Activated CD4-positive, alpha-beta T cell treated with anti-CD3 and anti-CD28 coated beads, Interleukin-2, amount 50 U/mL, for 4 hours (primary cell): ENCODE measurements at places on chromosomes 11 and 22.

DNA sequence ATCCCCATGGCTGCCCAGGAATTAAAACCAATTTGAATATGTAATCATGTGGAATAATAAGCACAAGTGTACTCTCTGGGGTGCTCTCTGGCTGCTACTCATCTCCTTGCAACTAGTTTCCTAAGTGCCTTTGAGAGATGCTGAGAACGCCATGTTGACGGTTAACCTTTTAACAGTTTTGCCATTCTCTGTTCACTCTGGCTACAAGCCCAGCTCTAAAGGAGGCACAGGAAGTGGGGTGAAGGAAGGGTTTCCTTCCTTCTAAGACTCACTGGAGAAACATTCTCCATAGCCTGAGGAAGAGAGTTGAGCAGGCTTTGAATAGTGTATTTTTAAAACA, 122.0 kb upstream of the ZC3H12C start:
- DNase-seq, result no peak

GRCh38 chr22:43909708-43910107, 13.9 kb upstream of the PNPLA3 start:
- no peak for DNase-seq

- no peak for DNase-seq
Observed at GRCh38 chr11:118274186-118274585, 10.1 kb upstream of the MPZL2 start.

DNA sequence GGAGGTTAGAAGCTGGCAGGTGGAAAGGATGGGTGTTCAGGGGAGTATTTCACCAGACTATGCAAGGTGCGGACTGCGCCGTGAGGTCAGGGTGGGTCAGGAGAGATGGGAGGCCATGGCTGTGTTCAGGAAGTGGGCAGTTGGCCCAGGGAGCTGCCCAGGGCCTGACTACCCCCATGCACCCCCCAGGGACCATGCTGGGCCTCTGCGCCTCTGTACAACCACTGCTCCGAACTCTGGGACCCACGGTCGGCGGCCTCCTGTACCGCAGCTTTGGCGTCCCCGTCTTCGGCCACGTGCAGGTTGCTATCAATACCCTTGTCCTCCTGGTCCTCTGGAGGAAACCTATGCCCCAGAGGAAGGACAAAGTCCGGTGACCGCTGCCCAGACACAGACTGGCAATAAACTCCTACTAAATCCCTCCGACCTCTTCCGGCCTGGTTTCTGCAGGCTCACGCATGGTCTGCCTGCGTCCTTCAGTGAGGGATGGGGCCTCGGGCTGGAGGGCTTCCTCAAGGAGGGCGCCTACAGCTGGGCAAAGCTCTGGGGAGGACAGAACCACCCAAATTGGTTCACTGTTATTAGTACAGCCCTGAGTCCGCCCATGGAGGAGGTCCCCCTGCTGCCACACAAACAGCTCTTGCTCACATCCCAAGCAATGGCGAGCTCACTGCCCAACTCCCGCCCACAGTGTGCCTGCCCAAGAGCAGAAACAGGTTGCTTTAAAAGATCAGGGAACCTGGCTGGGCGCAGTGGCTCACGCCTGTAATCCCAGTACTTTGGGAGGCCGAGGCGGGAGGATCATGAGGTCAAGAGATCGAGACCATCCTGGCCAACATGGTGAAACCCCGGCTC, 4.2 kb downstream of the PHLDA2 start:
- DNase-seq, result no peak

- no peak for DNase-seq
Observed at GRCh38 chr11:48011798-48012391, 31.5 kb downstream of the PTPRJ start.

GRCh38 chr11:120467627-120468026, 43.9 kb upstream of the GRIK4 start:
- no peak for DNase-seq

DNA sequence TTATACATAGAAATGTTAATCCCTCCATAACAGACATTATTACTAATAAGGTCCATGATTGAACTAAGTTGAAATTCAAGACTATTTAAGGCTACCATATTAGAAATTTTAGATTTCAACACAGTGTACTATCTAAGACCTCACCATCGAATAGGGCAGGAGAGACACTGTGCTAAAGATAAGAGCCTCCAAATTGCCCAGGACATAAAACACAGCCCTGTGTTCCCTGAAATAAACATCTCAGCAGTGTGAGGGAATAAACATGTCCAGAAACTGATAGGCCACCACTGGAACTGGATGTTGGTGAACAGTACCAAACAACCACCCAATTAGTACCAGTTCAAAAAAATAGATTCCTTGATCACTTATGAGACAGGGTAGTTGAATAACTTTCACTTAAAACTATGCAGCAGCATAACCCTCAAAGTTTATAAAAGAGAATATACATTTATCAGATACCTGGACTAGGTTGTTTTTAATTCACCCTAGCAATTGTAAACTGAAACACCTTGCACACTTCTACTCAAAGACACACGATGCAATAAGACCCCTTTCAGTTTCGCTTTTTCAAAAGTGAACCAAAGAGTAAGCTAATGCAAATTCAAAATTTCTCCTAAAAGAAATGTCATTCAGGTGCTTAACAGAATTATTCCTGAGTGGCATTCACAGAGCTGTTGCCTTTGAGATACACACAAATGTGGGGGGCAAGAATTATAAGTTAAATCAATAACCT, 34.3 kb downstream of the USP28 start:
- no peak for DNase-seq

DNA sequence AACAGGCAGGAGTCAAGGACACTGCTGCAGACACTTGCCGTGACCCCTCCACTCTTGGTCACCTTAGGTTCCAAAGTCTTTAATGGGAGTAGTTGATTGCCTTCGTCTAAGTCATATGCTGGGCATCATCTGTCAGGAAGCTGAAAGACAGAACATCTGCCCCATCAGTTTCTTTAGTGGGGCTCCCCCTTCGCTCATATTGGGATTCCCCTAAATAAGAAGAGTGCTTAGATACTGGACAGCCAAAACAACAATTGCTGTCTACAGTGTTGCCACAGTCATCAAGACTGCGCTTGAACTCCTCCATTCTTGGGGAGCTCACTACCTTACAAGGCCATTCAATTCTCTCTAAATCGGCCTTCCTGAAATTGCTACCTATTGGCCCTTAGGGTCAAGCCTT, 58.5 kb downstream of the UBASH3B start:
- DNase-seq, result no peak

- no peak for DNase-seq
Observed at GRCh38 chr11:34789196-34789834, 126.9 kb downstream of the APIP start.

GRCh38 chr22:28585324-28585723, 94.3 kb downstream of the TTC28 start:
- DNase-seq, result no peak

DNA sequence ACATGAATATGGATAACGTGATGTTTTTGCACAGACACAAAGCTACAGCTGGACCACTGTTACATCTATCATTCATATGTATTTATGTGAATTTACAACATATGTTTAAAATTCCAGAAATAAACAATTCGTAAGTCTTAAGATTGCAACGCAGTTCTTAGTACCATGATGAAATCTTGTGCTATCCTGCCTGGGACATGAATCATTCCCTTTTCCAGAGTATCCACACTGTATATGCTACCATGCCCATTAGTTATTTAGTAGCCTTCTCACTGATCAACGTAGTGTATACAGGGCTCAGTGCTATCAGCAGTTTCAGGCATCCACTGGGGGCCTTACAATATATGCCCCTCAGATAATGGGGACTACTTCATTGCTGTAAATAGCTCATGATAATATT, 4.3 kb downstream of the ATL3 start:
- no peak for DNase-seq

GRCh38 chr11:67418476-67419281, 3.2 kb downstream of the CARNS1 start:
- DNase-seq, result no peak

DNA sequence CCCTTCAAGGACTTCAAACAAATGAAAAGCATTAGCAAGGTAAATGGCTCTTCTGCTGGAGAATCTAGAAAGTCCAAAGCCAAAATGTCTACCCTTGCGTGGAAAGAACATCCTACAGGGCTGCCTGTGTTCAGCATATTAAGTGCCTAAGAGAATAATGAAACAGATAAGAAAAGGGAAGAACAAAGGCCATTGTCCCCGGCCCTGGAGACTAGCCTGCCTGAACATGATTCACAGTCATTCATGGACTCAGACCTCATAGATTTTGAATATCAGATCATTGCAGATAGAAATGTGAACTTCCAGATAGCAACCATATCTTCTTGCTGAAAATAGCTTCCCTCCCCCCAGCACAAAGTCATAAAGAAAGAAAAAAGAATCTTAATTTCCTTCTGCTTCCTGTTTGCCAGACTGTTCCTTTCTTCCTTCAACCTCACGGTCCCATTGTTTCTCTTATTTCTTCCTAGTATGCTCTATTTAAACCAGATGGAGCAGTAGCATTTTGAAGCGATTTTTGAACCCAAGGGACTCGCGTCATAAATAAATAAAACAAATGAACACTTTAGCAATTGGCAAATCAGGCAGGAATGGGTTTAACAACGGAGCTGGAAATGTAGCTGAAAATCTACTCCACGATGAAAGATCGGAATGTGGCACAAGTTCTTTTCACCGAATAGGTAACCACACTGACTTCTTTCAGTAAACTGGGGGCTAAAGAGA, 408.2 kb upstream of the CCDC90B start:
- DNase-seq, result no peak

GRCh38 chr11:66317723-66318599, 1.1 kb upstream of the CD248 start:
- no peak for DNase-seq

DNA sequence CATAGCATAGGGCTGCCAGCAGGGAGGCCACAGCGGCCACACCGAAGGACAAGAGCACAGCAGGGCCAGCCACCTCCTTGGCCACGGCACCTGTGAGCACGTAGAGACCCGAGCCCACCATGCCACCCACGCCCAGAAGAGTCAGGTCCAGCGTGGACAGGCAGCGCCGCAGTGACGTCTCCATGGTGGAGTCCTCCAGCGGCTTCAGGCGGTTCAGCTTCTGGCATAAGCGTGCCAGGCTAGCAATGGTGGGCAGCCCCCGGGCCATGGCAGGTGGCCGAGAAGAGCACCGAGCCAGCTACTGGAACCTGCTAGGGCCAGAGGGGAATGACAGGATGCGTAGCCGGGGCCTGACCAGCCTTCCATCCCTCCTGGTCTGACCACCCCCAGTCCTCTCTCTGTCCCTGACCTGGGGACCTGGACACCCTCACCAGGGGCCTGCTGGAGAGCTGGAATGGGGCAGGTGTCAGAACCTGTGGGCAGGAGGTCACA, 770 bp downstream of the SLC7A4 start:
- no peak for DNase-seq

DNA sequence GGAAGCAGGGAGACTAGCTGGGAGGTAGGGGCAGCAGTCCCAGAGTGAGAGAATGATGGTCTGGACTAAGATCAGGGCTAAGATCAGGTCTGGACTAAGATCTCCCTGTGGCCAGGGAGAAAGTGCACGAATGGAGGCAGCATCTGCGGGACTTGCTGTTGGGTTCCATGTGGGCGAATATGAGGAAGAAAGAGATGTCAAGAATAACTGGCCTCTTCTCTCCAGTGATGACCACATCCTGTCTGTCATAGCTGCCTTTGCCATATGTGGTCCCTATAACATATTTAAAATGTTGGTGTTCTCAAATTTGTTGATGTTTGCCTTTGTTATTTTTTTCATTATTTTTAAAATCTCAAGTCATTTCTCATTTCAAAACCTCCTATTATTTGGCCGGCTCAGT, 27.4 kb upstream of the CXCR5 start:
- no peak for DNase-seq

DNA sequence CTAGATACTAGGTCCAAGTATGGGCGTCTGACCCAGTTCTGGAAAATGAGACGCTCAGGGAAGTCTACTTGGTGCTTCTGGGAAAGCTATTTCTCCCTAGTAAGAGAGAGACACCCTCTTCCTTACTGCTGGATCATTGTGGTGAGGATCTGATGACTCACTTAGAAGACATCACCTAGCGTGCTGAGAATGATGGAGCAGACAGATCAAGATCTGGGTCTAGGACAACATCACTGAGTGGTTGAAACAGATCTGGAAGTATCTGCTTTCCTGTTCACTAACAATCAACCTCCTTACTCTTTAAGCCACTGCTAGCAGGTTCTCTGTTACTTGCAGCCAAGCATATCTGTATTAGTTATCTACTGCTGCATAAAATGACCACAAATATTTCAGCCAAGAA, 38.3 kb upstream of the HMGXB4 start:
- no peak for DNase-seq

DNA sequence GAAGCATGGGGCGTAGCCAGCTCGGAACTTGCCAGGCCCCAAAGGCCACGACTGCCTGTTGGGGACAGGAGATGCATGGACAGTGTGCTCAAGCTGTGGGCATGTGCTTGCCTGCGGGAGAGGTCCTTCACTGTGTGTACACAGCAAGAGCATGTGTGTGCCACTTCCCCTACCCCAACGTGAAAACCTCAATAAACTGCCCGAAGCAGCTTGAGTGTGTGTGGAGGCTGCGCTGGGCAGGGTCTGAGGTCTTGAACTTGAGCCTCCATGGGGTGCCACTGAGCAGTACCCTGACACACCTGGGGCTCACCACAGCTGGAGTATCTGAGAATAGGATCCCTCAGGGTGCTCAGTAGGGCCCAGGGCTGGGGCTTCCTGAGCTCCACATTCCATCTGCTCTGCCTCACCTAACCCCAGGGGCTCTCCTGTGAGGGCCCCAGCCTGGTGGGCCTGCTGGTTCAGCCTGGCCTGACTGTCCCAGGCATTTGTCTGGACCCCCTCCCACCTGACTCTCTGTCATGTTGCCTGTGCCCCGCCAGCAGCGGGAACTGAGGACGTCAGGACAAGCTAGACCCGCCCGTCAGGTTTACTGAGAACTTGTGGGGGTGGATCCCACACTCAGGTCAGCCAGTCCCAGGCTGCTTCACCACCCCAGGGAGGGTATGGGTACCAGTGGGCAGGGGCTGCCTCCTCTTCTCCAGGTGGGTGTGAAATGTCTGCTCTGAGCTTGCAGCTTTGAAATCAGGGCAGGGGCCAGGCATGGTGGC, 3.2 kb downstream of the RASSF7 start:
- DNase-seq, result no peak

DNA sequence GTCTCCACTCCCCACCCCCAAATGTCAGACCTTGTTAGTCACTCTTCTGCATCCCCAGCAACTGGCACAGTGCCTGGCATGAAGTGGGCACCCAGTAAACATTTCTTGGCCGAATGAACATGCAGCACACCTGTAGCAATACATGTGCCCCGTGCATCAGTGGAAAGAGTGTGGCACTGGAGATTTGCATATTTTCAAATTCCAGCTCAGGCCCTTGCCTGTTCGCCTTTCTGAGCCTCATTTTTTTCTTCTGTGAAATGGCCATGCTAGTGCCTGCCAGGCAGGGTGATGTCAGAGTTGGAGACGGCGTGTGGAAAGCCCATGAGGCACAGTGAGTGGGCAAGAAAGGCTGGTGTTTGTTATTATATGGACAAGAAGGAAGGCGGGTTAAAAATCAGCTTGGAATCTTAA, 38.7 kb downstream of the CD82 start:
- no peak for DNase-seq
